ENCODE measurements at places on chromosomes 11 and 22.

- DNase-seq: no peak
Measured at GRCh38 chr22:26484360-26484706, 656 bp downstream of the SRRD start.

DNA sequence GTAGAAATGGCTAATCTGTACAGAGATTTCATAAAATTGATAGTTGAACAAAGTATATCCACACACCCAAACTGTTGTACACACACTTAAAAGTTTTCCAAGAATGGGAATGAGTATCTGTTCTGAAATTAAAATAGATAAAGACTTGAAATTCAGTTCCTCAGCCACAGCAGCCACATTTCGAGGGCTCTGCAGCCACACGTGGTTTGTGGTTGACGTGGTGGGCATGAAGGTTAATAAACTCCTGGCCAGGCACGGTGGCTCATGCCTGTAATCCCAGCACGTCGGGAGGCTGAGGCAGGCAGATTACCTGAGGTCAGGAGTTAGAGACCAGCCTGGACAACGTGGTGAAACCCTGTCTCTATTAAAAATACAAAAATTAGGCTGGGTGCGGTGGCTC is 24.0 kb downstream of the TPST2 start:
- DNase-seq: no peak

DNA sequence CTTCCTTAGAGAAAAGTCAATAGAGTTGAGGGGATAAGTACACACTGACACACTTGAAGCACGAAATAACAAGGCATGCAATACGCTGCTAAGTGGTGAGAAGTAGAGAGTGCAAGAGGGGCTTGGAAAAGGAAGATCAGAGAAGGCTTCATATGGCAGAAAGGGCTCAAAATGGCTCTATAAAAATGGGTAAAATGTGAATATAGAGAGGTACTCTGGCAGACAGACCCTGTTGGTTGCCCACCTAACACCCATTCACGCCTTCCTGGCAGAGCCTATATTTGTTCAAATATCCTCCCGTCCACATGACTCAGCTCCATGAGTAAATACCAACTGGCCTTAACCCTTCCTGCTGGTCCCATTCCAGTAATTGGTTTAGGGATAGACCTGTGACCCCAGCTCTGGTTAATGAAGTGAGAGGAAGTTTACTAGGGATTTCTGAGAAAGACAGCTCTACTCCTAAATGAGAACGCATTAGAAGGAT is 38.9 kb upstream of the CCDC34 start:
- no peak for DNase-seq

DNA sequence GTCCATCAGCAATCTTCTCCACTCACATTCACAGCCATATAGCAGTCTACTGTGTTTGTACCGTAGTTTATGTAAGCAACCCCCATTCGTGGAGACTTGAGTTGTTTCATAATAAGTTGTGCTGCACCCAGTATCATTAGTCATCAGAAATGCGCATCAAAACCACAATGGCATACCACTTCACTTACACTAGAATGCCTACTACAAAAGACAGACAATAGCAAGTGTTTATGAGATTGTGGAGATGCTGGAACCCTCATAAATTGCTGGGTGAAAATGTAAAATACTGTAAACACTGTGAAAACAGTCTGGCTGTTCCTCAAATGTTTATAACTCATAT is 133.3 kb downstream of the ATXN10 start:
- no peak for DNase-seq

DNA sequence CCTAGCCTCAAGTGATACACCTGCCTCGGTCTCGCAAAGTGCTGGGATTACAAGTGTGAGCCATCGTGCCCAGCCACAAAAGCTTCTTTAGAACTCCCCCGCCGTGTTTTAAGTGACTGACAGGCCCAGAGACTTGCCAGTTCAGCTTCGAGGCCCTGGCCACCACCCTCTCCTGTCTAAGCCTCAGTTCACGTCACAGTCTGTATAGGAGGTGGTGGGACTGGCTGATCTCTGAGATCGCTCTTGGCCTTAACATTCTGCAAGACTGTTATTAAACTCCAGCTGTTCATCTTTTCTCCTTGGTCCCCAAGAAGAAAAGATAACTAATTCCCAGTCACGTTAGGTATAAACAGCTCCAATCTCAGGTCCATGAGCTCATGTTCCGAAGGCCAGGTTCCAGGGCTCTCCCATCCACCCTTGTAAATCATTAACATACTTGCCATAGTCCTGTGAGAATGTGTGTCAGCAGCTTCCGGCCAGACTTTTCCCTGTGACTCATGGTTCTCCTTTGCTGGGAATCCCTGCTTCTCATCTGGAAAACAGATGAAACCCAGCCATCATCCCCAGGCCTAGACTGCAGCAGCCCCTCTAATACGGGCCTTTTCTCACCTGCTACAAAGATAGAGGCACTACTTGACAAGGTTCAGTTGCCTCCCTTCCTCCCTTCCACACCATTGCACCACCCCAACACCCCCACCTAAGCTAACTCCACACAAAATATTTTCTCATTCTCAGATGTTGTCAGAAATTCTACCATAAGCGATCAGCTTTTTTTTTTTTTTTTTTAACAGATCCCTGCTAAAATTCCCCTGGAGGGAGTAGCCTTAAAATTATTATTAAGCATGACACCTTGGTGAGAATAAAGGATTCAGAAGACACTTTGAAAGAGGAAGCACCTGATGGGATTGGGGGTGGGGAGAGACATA is 5.6 kb upstream of the KIAA0930 start:
- no peak for DNase-seq

GRCh38 chr22:24107661-24108060 is 73.6 kb upstream of the SUSD2 start:
- no peak for DNase-seq

DNA sequence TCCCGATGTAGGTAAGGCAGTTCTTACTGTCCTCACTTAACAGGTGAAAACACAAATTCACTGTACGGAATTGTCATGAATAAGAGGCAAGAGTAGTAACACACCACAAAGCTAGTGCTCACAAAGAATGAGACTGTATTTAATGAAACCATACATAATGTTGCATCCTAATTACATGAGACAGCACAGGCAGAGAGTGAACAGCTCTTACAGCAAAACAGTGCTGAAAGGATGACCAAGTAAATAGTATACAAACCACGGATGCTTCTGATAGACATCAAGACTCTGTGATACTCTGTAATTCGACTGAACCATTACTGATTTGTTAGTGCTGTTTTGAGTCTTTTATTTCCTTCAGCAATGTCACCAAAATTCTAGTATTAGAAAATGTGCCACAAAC is 282.3 kb downstream of the TTC28 start:
- no peak for DNase-seq

GRCh38 chr11:68314203-68315170 is 2.1 kb downstream of the LRP5 start:
- DNase-seq: no peak

DNA sequence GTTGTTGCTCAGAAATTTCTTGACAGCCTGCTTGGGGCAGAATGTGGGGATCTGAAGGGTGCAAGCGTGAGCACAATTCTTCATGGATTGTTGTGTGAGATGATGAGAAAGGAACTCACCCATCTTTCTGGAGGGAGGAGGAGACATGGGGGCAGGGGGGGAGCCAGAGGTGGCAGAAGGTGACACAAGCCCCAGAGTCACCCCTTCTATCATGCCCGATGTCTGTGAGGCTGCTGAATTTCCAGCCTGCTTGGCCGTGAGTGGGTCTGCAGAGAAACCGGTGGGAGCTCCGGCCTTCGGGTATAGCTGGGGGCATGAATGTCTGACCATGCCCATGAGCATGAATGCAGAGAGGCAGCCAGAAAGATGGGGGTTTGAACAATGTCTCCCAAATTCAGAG is 870.7 kb downstream of the TBC1D22A start:
- DNase-seq: no peak

GRCh38 chr22:36759481-36760159 is 16.3 kb downstream of the IFT27 start:
- DNase-seq: no peak

GRCh38 chr11:46450846-46451477 is 59.4 kb upstream of the CHRM4 start:
- no peak for DNase-seq

DNA sequence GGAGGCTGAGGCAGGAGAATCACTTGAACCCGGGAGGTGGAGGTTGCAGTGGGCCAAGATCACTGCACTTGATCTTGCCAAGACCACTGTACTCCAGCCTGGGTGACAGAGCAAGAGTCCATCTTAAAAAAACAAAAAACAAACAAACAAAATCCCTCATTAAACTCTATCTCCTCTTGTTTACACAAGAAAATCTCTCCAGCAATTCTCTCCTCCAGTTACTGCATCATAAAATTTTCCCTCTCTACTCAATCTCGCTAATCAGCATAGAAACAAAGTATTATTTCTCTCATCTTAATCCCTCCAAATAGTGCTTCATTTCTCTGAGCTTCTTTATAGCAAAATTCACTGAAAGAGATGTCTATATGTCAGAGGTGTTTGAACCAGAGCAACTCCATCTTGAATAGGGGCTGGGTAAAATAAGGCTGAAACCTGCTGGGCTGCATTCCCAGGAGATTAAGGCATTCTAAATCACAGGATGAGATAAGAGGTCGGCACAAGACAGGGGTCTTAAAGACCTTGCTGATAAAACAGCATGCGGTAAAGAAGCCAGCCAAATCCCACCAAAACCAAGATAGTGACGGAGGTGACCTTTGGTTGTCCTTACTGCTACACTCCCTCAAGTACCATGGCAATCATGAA is 19.8 kb downstream of the MTMR2 start:
- no peak for DNase-seq

GRCh38 chr22:24807284-24807950 is 1.4 kb downstream of the SGSM1 start:
- DNase-seq: no peak

DNA sequence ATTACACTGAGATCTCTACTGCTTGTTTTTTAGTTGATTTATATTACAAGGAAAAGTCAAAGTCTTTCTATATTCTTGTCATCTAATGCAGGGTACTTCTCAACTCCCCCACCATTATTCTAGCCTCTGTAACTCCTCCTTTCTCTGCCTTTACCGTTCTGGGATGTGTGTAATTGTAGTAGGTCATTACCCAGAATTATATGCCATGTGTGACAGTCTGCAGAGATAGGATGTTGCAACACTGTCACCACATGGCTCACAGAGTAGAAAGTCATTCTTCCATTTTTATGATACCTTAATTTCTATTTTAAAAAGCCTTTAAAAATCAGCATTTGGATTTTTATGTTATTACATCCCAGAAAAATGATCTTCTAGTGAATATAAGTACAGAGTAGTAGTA is 32.7 kb downstream of the ZNF143 start:
- DNase-seq: no peak

DNA sequence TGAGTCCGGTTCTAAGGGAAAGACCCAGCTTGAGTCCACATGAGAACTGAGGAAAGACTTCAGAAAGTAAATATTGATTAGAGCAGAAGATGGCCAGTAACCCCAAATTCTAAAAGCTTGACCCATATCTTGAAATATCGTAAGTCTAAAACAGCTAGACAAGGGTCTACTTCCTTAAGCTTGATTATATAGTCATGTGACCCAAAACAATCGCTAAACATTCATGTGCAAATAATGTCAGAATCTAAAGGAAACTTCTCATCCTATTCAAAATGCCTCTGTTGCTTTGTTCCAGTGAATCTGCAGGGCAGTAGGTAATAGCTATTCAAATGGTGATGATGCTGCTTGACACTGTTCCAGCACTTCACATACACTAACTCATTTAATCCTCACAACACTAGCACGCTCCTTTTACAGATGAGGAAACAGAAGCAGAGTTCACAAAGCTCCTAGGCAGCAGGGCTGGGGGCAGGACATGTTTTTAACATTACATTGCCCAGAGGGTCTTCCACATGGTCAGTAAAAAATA is 52.6 kb downstream of the TCF20 start:
- DNase-seq: no peak

DNA sequence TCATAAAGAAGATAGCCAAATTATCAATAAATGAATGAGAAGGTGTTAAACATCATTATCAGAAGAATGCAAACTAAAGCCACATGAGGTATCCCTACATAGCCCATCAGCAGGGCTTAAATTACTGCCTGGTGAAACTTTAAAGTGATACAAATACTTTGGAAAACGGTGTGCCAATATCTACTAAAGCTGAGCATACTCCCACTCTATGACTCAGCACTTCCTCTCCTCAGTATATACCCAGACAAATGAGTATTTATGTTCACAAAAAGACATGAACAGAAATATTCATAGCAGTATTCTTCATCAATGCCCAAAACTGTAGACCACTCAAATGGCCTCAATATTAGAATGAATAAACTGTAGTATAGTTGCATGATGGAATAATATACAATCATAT is 284.6 kb upstream of the ZC3H12C start:
- no peak for DNase-seq

- no peak for DNase-seq
Measured at GRCh38 chr11:26247340-26247739, 84.6 kb upstream of the ANO3 start.

GRCh38 chr11:122717264-122717867 is 61.8 kb downstream of the UBASH3B start:
- DNase-seq: no peak

GRCh38 chr11:2196970-2197770 is 25.6 kb upstream of the TH start:
- no peak for DNase-seq

Data from esophagus squamous epithelium (tissue), 5 donors.